A375 (cell line): ENCODE measurements at places on chromosomes 6 and 20. TPM values are rescaled to one million over a fixed set of nuclear protein-coding genes. Genes with fewer than 3 reads are reported as not detected.

Gene WTAP
- 56.7 and 69.9 TPM in 2 replicates for total RNA-seq

Gene SLC22A2
- not detected in 2 replicates for total RNA-seq

Gene BAG2
- 3.7 and 4.9 TPM in 2 replicates for total RNA-seq

Gene EPHA7
- 3.6 and 5.9 TPM in 2 replicates for total RNA-seq

Gene ADGRG6
- total RNA-seq, result 11.2 and 12.1 TPM in 2 replicates

Gene RAD21L1
- not detected in 2 replicates for total RNA-seq

Gene PTPN1
- 51.2 and 54.0 TPM in 2 replicates for total RNA-seq

Gene TCP11
- total RNA-seq, result not detected in 2 replicates

Gene GPR6
- total RNA-seq, result not detected in 2 replicates

Gene FAM83C
- 0.11 TPM in 1 of 2 replicates, not detected in the other for total RNA-seq

Gene HLA-DMA
- total RNA-seq, result 46.9 and 55.9 TPM in 2 replicates

Gene CENPQ
- total RNA-seq, result 9.1 and 13.1 TPM in 2 replicates

Gene BANF2
- not detected in 2 replicates for total RNA-seq
